ENCODE measurements at places on chromosomes 12 and 14.

DNA sequence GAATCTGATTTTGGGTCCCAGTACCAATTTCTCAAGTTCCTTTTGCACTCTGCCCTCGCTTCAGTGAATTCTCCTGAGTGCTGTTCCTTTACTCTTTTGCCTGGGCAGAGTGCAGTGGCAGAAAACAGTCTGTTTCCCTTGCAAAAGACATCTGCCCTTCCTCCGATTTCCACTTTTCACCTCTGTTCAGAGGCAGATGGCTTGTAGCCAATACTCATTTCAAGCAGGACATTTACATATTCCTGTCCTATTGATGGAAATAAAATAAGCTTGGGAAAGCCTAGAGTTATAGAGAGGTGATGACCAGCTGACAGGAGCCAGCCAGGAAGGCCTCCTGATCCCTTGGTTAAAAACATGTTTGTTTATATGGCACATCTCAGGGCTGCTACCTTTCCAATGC is 111.0 kb downstream of the SLC8A3 start:
- DNase-seq, result no peak

GRCh38 chr14:103879570-103880347 is 32.4 kb upstream of the PPP1R13B start:
- DNase-seq, result no peak

DNA sequence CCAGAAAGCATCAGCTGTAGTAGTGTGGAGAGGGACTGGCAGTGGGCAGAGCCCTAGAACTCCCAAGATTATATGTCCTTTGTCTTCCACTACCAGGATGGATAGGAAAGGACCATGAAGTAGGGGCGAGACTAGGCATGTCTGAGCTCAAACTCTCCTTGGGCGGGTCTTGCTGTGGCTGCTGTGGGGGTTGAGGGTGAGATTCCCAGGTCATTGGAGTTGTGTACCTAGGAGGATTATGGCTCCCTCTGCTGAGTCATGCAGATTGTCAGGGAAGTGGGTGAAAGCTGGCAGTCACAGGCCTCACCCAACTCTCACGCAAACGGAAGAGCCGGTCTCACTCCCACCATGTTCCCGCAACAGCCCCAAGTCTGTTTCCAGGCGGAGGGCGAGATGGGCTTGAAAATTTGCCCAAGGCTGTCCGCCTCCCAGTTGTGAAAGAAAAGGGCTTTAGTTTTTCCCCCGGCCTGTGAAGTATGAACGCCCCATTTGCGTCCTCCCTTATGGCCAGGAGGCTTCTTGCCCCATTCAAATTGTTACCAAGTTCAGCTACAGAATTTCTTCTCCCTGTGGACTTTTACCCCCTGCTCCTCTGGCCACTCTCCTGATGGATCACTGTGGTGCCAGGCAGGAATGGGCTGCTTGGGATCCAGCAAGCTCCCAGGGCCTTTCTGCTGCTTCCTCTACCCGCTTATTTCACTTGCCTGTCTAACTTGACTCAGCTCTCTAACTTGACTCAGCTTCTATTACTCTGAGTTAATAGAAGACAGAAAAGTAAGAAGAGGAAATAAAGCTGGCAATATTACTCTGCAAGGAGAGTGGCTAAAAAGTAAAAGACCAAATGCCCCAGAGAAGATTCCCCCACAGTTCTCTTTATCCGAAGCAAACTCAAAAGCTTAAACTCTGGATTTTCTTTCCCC is 159.3 kb downstream of the SLC2A13 start:
- no peak for DNase-seq

DNA sequence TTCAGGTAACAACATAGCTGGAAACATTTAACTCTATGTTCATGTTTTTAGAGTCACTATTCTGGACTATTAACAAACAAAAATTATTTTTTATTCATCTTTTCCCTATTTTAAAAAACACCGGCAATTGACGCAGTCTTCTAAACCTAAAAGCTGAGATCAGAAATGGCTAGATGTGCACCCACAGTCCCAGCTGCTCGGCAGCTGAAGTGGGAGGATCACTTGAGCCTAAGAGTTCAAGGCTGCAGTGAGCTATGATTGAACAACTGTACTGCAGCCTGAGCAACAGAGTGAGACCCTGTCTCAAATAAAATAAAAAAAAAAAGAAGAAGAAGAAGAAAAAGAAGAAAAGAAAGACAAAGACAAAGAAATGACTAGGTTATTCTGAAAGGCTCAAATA is 64.5 kb downstream of the PAX9 start:
- DNase-seq, result no peak

- no peak for DNase-seq
Observed at GRCh38 chr14:35573911-35574310, 39.9 kb downstream of the INSM2 start.

- no peak for DNase-seq
Observed at GRCh38 chr14:94853920-94854319, 84.0 kb upstream of the GSC start.

GRCh38 chr12:6076346-6076745 is 48.1 kb downstream of the VWF start:
- no peak for DNase-seq

GRCh38 chr12:122336015-122336946 is 70.0 kb upstream of the VPS33A start:
- DNase-seq, result no peak

- DNase-seq, result no peak
Observed at GRCh38 chr14:91254461-91254860, 10.0 kb upstream of the GPR68 start.

DNA sequence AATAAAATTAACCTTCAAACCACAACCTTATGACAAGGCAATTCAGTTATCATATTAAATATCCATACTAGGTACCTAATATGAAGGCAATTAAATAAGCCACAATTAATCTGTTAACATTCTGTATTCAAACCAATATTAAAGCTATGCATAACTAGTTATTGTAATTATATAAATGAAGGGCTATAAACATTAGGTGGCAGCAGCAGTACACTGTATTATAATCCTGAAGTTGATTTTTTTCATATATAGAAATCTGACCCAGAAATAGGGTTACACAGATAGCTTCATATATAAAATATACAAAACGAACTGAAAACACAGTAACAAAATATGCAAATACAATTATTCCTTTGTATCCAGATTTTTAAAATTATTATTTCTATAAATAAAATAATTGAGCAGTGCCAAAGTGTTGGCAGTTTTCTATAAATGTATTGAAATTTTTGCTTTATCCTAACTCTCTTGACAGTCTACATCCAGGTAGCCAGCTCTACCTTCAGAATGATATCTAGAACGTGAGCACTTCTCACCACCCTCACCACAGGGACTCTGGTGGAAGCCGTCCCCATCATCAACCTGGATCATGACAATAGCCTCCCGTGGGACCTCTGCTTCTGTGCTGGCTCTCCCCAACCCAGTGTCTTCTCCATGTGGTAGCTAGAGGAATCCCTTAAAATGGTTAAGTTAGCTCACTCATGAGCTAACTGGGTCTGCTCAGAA is 136.2 kb downstream of the MED13L start:
- DNase-seq, result no peak

GRCh38 chr12:85325442-85325841 is 45.4 kb downstream of the ALX1 start:
- DNase-seq, result no peak

- DNase-seq, result no peak
Observed at GRCh38 chr14:92490239-92490959, 23.2 kb upstream of the RIN3 start.

GRCh38 chr14:97604731-97605130 is 807.5 kb downstream of the VRK1 start:
- DNase-seq, result no peak

DNA sequence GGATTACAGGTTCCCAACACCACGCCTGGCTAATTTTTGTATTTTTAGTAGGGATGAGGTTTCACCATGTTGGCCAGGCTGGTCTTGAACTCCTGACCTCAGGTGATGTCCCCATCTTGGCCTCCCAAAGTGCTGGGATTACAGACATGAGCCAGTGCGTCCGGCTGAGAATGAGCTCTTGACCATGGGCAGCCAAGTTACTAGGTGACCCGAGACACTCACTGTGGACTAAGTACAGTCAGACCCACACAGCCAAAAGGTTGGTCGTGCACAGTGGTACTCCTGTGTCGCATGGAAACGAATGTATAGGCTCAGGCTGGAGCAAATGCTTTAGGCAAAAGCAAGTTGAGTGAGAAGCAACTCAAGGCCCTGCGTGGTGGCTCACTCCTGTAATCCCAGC is 21.0 kb downstream of the DLK1 start:
- DNase-seq, result no peak

DNA sequence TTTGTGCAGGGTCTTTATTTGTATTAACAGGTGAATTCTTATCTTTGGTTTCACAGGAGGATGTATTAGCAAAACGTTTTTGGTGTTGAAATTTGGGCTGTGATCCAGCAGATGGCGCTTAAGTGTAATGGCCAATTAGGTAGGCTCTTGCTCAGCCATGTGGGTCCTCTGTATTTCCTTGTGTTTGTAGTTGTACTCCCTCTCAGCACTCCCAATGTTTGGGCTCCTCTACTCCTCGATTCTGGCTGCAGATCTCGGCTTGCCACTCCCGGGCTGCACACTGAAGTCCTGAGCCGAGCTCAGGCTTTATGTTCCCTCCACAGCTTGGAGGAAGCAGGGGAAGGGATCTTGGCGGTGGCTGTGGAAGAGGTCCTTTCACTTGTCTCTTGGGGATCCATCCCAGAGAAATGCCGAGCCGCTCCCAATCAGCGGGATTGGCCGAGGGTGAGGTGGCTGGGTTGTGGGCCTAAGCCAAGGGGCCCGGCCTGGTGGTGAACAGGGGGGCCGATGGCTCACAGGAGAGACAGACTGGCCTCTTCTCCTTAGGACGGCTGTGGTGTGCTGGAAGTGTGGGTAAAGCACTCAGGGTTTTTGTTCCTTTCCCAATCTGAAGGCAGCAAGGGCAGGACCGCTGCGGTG is 133.7 kb downstream of the AEBP2 start:
- DNase-seq, result no peak

DNA sequence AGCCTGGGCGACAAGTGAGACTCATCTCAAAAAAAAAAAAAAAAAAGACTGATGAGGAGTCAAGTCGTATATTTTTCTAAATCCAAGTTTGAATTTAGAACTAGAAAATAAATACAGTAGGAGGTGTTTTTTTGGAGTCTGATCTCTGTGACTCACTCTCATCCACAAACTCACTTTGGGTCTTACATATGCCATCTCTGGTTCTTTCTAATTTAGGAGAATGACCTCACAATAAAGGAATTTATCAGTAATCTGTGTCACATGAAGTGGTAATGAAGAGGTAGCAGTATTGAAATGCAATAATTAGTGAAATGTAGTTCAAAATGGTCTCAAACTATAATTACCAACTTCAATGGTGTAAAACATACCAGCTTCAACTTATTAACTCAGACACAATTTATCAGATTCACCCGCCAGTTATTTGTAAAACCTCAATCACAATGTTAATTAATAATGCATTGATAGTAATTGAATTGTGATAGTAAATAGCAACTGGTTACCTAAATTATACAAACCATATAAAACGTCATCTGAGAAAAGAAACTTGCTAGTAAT is 4.4 kb upstream of the CFL2 start:
- DNase-seq, result no peak

DNA sequence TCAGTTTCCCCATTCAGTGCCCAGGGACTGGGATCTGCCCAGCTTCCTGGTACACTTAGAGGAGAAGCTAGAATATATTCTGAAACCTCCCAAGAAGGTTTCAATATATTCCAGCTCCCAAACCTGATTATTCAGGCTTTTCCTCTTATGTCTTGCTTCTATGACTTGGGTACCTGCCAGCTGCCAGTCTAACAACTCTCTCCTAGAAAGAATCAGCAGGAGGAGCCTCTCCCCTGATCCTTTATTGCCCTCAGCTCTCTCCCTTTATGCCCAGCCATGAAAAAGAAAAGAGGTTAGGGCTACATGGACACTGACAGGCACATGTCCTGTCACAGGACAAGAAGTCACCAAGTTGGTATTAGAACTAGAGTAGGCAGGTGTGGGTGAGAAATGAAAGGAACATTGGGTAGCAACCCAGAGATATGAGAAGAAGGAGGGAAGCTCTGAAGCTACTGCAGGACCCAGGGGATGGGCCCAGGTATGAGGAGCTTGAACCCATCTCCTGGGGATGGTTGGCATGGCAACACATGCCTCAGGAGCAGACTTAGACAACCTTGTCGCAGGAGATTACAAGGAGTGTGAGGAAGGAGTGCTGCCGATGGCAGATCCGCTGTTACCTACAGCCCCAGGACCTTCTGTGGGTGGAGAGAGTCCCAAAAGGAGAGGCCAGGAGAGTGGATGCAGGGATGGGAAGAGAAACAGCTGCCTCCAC is 2.0 kb upstream of the CACNB3 start:
- no peak for DNase-seq

GRCh38 chr12:54479421-54479820 is 6.0 kb upstream of the GTSF1 start:
- DNase-seq, result no peak

DNA sequence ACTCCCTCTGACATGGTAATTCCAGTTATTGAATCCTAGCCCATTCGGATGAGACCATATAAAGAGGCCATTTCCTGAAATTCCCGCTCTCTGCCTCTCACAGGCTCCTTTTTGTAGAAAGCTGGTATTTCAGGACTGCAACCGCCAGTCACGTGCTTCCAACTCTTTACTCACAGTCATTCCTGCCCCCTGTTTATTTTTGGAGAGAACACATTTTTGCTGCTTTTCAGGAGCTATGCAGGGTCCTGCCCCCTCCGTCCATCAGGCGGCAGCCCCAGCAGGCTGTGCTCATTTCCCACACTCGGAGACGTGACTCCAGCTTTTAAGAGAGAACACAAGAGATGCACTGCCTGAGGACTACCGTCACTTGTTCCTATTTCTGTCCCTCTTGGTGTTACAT is 26.8 kb downstream of the IFT43 start:
- DNase-seq, result no peak

DNA sequence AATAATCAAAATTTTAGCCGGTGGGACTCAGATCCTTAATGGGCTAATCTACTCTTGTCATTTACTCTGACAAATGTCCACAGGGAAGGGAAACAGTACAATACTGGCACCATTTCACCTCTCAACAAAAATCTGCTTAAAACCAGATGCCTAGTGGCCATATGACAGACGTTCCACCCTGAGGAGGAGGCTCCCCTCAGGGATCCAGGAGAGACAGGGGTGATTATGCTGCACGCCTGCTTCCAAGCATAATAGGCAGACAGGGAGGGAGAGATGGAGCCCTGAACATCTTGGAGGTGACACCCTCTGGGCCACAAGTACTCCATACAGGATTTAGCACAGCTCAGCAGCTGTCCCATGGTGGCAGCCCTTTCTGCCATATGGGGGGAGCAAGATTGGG is 24.8 kb upstream of the AKAP6 start:
- DNase-seq, result no peak

DNA sequence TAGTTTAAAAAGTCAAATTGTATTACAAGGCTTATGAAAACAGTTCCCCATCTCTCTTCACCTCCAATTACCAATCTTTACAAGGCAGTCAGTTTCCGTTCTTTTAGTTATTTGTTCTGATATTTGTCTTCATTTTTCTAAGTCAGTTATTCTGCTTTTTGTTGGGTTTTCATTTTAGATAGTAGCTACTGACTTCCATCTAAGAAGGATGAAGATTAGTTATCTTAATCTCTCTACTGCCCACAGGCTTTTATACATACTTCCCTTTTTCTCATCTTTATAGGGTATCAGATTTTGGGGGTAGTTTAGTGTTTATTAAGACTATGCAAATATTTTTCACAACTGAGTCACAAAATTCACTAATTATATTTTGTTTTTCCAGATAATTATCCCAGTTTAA is 38.4 kb downstream of the FRS2 start:
- no peak for DNase-seq
